ENCODE measurements at places on chromosomes 3 and 15. TPM values are rescaled to one million over a fixed set of nuclear protein-coding genes. Genes with fewer than 3 reads are reported as not detected.
A peak's percentile ranks its signal among the peaks of the same experiment; 100 is the strongest.

CYP1A2 gene
- total RNA-seq, result not detected

GRCh38 chr3:186839874-186840641 lies 2.5 kb upstream of the ADIPOQ start:
- peaks cover 2% of the 10 kb centered on the region for H3K4me1 ChIP-seq
- no peak overlapping the region for H3K4me3 ChIP-seq
- no peak overlapping the region for H3K27ac ChIP-seq
- peak; percentile 21 for DNase-seq
- H3K27me3 ChIP-seq, result no peaks in the 10 kb centered on the region

SOX14 gene
- not detected for total RNA-seq

- no peak for DNase-seq
- H3K4me1 ChIP-seq, result peaks cover 34% of the 10 kb centered on the region
- H3K27ac ChIP-seq, result no peak overlapping the region
- H3K27me3 ChIP-seq, result peaks cover 3% of the 10 kb centered on the region
Observed at GRCh38 chr3:117628823-117629291, 919.3 kb downstream of the TUSC7 start.

- peaks cover 6% of the 10 kb centered on the region for H3K4me1 ChIP-seq
- H3K36me3 ChIP-seq, result no peaks in the 10 kb centered on the region
- no peak for DNase-seq
- no peak overlapping the region for H3K4me3 ChIP-seq
- no peak overlapping the region for H3K27ac ChIP-seq
Observed at GRCh38 chr15:73437543-73438109, 5.3 kb upstream of the REC114 start.

SLC9A9 gene
- 11.4 TPM for total RNA-seq

GPR149 gene
- 0.25 TPM for total RNA-seq

MUC20 gene
- not detected for total RNA-seq

DNA sequence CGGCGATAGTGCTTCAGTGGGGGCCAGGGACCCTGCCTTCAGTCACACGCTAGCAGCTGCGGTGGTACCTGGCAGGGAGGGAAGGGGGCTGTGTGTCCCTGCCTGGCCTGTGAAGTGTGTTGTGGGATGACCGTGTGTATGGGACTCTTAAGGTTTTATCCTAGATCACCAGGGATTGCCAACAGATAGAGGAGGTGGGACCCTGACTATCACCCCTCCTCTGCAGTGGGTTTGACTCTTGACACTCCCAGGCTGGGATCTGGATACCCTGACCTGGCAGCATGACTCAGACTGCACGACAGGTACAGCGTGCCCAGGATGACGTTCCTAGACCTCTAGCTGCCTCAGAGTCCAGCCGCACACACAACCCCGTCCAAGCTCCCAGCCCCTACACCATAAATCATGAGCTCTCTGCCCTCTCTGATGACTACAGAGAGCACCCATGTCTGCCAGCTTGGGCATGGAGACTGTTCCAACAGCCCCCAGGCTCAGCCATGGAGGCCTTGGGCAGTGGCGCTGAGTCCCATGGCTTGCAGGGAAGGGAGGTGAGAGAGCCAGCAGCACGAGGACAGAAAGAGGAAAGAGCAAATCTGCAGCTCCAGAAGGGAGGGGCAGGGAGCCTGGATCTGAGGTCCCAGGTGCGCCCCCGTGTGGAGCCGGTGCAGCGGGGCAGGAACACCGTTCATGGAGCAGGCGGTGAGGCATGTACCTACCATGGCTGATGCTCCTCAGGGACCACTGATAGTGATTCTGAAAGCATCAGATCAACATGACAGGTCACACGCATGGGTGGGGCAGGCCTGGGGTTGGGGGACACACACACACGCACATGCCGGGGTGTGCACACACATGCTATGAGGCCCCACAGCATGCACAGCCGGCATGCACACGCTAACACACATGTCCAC lies 71.0 kb downstream of the ADAMTS7 start:
- H3K36me3 ChIP-seq, result no peaks in the 10 kb centered on the region
- no peak overlapping the region for H3K4me3 ChIP-seq
- peaks cover 4% of the 10 kb centered on the region for H3K27me3 ChIP-seq
- H3K27ac ChIP-seq, result no peak overlapping the region
- H3K4me1 ChIP-seq, result peaks cover 3% of the 10 kb centered on the region

LNP1 gene
- total RNA-seq, result 2.0 TPM

SKIL gene
- 52.3 TPM for total RNA-seq

RLBP1 gene
- total RNA-seq, result not detected

- no peak for DNase-seq
- H3K36me3 ChIP-seq, result no peaks in the 10 kb centered on the region
- peaks cover 24% of the 10 kb centered on the region for H3K4me1 ChIP-seq
- H3K27me3 ChIP-seq, result no peaks in the 10 kb centered on the region
Observed at GRCh38 chr15:50330921-50331320, 24.1 kb downstream of the GABPB1 start.

- H3K27me3 ChIP-seq, result no peaks in the 10 kb centered on the region
- no peak overlapping the region for H3K4me3 ChIP-seq
- no peak overlapping the region for H3K27ac ChIP-seq
- H3K36me3 ChIP-seq, result no peaks in the 10 kb centered on the region
- no peaks in the 10 kb centered on the region for H3K4me1 ChIP-seq
Observed at GRCh38 chr3:8891303-8891702, 72.0 kb downstream of the RAD18 start.

MME gene
- 6.6 TPM for total RNA-seq

- no peaks in the 10 kb centered on the region for H3K27me3 ChIP-seq
- peaks cover 7% of the 10 kb centered on the region for H3K4me1 ChIP-seq
- DNase-seq, result no peak
- H3K36me3 ChIP-seq, result no peaks in the 10 kb centered on the region
- H3K27ac ChIP-seq, result no peak overlapping the region
Observed at GRCh38 chr3:30775040-30775439, 119.4 kb downstream of the GADL1 start.

DNA sequence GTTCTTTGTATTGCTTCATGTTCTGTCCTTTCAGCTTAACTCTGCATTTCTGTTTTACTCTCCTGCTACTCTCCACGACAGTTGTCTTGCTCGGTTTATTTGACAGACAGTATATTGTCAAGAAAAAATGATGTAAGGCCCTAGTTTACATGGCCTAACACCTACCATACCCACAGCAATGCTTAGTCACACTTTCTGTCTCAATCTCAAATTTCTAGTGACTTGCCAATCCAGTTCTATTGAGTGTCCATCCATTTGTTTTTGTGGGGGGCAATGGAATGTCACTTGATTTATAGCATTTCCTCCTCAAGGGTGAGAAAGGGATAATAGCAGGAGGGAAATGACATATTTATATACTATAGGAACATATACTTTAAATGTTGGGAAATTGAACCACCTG lies 676.2 kb downstream of the NAALADL2 start:
- no peaks in the 10 kb centered on the region for H3K27me3 ChIP-seq
- no peak for DNase-seq
- no peak overlapping the region for H3K27ac ChIP-seq
- peaks cover 9% of the 10 kb centered on the region for H3K4me1 ChIP-seq
- no peak overlapping the region for H3K4me3 ChIP-seq
- no peaks in the 10 kb centered on the region for H3K36me3 ChIP-seq

DNA sequence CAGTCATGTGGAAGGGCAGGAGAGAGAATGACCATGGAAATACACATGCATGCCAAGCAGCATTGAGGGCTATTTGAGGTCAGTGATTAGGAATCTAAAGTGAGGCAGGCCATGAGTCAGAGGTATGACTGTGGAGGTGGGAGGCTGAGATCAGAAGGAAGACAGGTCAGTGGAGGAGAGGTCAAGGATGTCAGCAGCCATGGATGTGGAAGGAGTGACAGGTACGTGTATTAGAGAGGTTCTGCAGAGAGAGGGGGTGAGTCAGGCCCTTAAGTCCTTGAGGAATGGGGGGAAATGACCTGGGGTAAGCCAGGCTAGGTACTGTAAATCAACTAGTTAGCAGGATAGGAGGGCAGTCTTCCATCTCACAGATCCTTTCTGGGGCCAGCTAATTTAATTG lies 166.6 kb downstream of the ANO10 start:
- no peaks in the 10 kb centered on the region for H3K36me3 ChIP-seq
- DNase-seq, result no peak
- no peaks in the 10 kb centered on the region for H3K27me3 ChIP-seq
- H3K27ac ChIP-seq, result no peak overlapping the region
- H3K4me1 ChIP-seq, result no peaks in the 10 kb centered on the region

DNA sequence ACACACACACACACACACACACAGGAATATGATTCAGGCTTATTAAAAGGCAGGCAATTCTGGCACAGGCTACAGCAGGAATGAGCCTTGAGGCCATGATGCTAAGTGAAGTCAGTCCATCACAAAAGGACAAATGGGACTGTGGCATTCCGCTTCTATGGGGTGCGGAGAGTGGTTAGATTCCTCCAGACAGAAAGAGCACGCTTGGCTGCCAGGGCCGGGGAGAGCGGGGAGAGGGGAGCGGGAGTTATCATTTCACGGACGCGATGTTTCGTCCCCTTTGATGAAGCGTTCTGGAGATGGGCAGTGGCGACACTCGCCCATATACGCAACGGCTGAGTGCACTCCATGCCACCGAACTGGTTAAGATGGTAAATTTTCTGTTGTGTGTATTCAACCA lies 58.5 kb upstream of the FAM174B start:
- H3K4me3 ChIP-seq, result peak overlapping the region; percentile 89
- no peaks in the 10 kb centered on the region for H3K36me3 ChIP-seq
- H3K4me1 ChIP-seq, result no peaks in the 10 kb centered on the region
- no peak overlapping the region for H3K27ac ChIP-seq
- peak; percentile 33 for DNase-seq

GRCh38 chr3:186496016-186496415 lies 48.2 kb downstream of the CRYGS start:
- peaks cover 14% of the 10 kb centered on the region for H3K4me1 ChIP-seq
- H3K27me3 ChIP-seq, result peaks cover 6% of the 10 kb centered on the region
- H3K36me3 ChIP-seq, result peaks cover 12% of the 10 kb centered on the region
- DNase-seq, result no peak
- H3K27ac ChIP-seq, result no peak overlapping the region

GRCh38 chr3:111325160-111325718 lies 216.8 kb upstream of the CD96 start:
- H3K27ac ChIP-seq, result no peak overlapping the region
- H3K36me3 ChIP-seq, result no peaks in the 10 kb centered on the region
- no peaks in the 10 kb centered on the region for H3K4me1 ChIP-seq

GRCh38 chr3:123536153-123536895 lies 48.5 kb downstream of the HACD2 start:
- no peaks in the 10 kb centered on the region for H3K36me3 ChIP-seq
- H3K4me3 ChIP-seq, result no peak overlapping the region
- H3K4me1 ChIP-seq, result no peaks in the 10 kb centered on the region
- no peaks in the 10 kb centered on the region for H3K27me3 ChIP-seq
- DNase-seq, result no peak
- H3K27ac ChIP-seq, result no peak overlapping the region

ADAMTS17 gene
- 6.8 TPM for total RNA-seq

KBTBD8 gene
- total RNA-seq, result 8.6 TPM

TRIM42 gene
- not detected for total RNA-seq

- H3K36me3 ChIP-seq, result peaks cover 6% of the 10 kb centered on the region
- peak; percentile 7 for DNase-seq
- no peak overlapping the region for H3K27ac ChIP-seq
- H3K4me3 ChIP-seq, result no peak overlapping the region
Observed at GRCh38 chr15:99434506-99435112, 131.2 kb upstream of the MEF2A start.

DNA sequence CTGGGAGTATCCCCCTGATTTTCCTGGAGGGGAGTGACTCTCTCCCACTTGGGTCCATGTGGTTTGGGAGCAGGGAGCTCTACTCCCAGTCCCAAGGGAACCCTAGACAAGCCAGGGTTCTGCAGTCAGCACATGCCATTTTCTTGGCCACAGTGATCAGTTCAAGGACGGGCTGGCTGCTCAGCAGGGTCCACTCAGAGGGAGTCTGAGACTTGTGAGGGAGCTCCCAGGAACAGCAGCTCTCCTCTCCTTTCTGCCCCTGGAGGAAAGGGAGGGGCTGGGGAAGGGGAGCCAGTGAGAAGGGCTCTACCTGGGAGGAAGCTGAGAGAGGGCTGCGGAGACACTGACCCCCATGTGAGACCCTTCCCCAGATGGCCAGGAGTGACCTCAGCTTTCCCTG lies 29.1 kb upstream of the LMCD1 start:
- H3K4me3 ChIP-seq, result no peak overlapping the region
- H3K27me3 ChIP-seq, result no peaks in the 10 kb centered on the region
- no peak overlapping the region for H3K27ac ChIP-seq
- H3K36me3 ChIP-seq, result no peaks in the 10 kb centered on the region
- H3K4me1 ChIP-seq, result no peaks in the 10 kb centered on the region

DNA sequence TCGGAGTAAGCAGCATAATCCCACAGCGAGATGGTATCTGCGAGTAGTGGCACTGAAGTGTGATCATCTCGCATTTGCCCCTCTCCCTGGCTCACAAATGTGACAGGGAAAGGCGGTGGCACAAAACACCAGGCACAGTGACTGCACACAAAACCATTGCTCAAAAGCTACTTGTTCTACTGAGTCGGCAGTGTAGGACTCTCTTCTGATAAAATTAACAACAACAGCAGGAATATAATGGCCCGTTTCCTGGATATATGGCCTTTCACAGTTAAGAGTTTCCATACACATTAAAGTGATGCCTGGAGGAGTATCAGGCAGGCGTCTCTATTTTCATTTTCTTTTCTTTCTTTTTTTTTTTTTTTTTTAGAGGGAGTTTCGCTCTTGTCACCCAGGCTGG lies 69.0 kb downstream of the MYO1E start:
- no peak for DNase-seq
- no peaks in the 10 kb centered on the region for H3K36me3 ChIP-seq
- H3K27me3 ChIP-seq, result no peaks in the 10 kb centered on the region
- H3K4me1 ChIP-seq, result no peaks in the 10 kb centered on the region

FETUB gene
- not detected for total RNA-seq

LRTM1 gene
- not detected for total RNA-seq

- no peaks in the 10 kb centered on the region for H3K36me3 ChIP-seq
- no peak overlapping the region for H3K4me3 ChIP-seq
- H3K27me3 ChIP-seq, result no peaks in the 10 kb centered on the region
- peaks cover 14% of the 10 kb centered on the region for H3K4me1 ChIP-seq
- no peak overlapping the region for H3K27ac ChIP-seq
- no peak for DNase-seq
Observed at GRCh38 chr3:37511463-37511920, 337.1 kb upstream of the LRRFIP2 start.

AADAC gene
- total RNA-seq, result not detected

DNA sequence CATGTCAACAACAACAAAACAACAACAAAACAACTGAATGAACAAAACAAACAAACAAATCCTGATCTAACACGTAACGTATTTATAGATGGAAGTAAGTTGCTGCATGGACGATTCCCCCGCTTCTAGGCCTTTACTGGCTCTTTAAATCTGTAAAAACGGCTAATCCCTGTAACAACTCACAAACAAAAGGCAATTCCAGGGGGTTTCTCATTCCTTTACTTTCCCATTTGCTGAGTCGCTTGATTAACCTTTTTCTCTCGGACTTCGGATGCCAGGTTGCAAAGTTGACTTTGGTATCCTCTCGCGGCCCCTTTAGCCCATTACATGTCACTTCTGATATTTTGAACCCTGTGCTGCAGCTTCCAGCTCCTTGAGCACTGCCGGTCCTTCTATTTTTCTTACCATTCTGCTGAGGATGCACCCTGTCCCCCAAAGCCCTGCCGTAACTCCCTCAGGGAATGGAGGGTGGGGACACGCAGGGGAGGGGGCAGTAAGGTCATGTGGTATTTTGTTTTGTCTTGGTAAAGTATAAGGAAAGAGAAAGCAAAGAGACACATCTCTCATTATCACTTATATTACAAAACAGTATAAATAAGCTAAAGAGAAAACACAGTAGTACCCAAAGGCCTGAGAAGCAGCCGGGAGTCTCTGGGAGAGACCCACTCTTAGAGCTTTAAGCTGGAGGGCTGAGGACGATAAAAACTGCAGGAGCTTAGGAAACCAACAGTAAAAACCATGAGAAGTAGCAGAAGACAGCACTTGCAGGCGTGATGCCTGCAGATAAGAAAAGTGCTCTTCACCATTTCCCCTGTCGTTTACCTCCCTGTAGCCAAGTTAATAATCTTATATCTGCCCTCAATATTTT lies 457.8 kb upstream of the ZNF717 start:
- H3K4me1 ChIP-seq, result no peaks in the 10 kb centered on the region
- H3K27ac ChIP-seq, result no peak overlapping the region
- H3K27me3 ChIP-seq, result no peaks in the 10 kb centered on the region
- H3K36me3 ChIP-seq, result no peaks in the 10 kb centered on the region
- H3K4me3 ChIP-seq, result no peak overlapping the region
